Common myeloid progenitor, CD34-positive (primary cell): ENCODE measurements at places on chromosomes 3 and 15.

GRCh38 chr3:125594581-125595011 lies 701 bp downstream of the OSBPL11 start:
- DNase-seq = peak; percentile 47

DNA sequence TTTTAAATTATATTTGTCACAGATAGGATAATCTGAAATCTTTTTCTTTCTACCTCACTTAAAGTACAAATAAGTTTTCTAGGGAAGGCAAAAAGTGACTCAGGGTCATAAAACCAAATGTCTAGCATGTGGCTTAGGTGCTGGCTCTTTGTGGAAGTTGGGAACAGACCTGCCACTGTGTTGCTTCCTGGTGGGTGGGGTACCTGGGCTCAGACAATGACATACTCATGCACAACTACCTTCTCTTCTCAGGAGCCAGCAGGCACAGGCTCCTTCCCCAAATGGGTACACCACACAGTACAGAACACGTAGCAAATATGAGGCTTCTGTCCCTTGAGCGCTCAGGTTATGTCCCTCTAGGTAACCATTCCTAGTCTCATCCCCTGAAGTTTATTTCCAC lies 40.1 kb upstream of the MUC13 start:
- DNase-seq = no peak

GRCh38 chr3:127422663-127423375 lies 135.0 kb upstream of the PRR20G start:
- no peak for DNase-seq

- DNase-seq = peak; percentile 50
These were observed 22.5 kb downstream of the PLCL2 start for GRCh38 chr3:16907243-16907642.

GRCh38 chr3:32436816-32437189 lies 45.1 kb downstream of the CMTM7 start:
- DNase-seq = no peak

DNA sequence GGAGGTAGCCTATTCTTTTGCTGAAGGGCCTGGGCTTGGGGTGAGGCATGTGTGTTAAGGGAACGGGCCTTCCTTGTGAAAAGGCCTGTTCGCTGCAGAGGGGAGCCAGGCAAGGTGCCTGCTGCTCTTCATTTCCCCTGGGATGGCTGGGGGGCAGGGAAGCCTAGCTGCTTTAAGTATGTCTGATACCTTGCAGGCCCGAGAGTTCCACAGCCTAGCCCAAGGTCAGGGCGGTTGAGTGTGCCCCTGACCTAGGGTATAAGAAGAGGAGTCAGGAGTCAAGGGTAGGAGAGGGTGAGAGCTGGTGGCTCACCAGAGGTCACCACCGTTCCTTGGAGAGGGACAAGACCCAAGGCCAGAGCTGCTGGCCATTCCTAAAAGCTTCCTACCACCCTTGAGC lies 46.6 kb downstream of the UMPS start:
- DNase-seq = no peak

GRCh38 chr3:116445311-116445841 lies at the start of gene LSAMP:
Gene LSAMP (minus strand): TSS chr3:116445487.
- DNase-seq = no peak

GRCh38 chr15:89669941-89670340 lies 9.2 kb downstream of the PLIN1 start:
- DNase-seq = no peak

DNA sequence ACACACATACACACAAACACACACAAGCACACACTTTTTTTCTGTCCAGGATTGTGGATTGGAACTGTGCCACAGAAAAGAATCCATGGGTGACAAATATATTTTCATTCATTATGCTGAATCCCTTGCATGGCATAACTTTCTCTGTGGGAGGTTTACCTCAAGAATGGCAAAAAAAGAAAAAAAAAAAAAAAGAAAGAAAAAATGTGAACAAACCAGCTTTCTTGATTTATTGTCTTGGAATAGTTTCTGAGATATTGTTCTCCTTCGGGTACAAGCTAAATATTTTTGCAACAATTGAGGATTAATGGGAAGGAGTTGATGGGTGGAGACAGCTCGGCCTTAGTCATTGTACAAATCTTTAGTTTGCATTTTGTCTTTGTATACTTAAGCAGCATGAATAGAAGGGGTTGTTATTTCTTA lies 153.1 kb downstream of the GMNC start:
- DNase-seq = no peak

- DNase-seq = no peak
These were observed 80.3 kb upstream of the PRTG start for GRCh38 chr15:55823191-55823670.

- DNase-seq = no peak
These were observed 95.3 kb downstream of the DAPK2 start for GRCh38 chr15:63950911-63951481.

GRCh38 chr15:36449662-36450145 lies 129.7 kb upstream of the CDIN1 start:
- DNase-seq = no peak

DNA sequence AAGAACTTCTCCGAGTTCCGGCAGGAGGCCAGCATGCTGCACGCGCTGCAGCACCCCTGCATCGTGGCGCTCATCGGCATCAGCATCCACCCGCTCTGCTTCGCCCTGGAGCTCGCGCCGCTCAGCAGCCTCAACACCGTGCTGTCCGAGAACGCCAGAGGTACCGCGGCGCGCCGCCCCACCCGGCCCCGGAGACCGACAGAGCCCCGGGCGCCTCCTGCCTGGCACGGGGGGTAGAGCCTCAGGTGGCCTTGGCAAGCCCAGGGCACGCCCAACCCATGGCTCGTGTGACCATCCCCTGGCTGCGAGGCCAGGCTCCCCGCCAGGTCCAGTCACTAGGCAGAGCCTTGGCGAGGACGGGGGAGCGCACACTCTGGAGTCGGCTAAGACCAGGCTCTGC lies 134.1 kb downstream of the LRRK1 start:
- no peak for DNase-seq

GRCh38 chr15:56817321-56818080 lies 84.2 kb upstream of the ZNF280D start:
- peak; percentile 16 for DNase-seq

DNA sequence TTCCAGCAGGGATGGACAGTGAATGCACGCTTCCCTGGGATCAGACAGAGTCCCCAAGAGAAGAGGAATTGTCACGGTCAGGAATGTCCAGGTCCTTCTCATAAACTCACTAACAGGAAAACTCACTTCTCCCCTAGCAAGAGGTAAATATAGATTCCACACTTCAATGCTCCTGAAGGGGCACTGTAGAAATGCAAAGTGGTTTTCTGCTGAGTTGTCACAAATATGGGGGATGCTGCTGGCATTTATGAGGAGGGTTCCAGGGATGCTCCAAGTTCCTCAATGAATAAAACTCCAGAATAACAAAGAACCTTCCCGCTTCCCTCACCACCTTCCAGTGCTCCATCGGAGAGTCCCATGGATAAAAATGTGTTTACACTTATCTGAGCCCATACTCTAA lies 423.4 kb downstream of the MAGI1 start:
- no peak for DNase-seq

- peak; percentile 51 for DNase-seq
These were observed 19.4 kb downstream of the CMTM8 start for GRCh38 chr3:32257641-32258438.

DNA sequence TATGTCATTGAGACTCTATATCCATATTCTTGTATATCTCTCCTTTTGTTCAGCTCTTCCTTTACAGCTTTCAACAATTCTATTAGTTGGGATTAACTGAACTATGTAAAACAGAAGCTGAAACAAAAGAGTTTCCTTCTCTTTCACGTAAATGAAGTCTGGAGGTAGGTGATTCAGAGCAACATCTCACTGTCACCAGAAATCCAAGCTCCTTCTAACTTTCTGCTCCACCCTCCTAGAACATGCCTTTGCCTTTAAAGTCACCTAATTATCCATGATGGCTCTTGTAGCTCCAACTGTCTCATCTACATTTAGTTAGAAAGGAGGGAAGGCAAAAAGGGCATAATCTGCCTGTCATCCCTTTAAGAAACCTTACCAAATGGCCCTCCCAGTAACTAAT lies 458.2 kb upstream of the MDFIC2 start:
- no peak for DNase-seq

GRCh38 chr3:51082363-51082762 lies 302.7 kb upstream of the MANF start:
- DNase-seq = no peak

DNA sequence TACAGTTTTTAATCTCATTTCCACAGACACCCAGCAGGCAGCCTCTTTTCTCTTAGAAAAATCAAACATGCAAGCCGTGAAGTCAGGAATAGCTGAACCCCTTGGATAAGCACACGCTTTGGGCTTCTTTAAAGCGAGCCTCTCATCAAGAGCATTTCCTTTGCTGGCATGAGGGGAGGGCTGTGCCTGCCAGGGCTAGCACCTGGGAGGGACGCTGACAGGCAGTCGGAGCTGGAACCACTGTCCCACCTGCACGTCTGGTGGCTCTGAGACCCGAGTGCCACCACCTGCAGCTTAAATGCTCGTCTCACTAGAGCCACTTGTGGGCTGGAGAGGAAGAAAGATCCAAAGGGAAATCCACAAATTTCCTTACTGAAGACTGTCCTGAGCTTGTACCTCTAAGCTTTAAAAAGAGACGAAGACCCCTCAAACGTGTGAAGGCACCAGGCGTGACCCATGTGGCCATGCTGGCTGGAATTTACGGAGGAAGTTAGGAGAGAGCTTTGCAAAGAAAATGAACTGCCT lies 9.4 kb downstream of the MAP6D1 start:
- DNase-seq = no peak

DNA sequence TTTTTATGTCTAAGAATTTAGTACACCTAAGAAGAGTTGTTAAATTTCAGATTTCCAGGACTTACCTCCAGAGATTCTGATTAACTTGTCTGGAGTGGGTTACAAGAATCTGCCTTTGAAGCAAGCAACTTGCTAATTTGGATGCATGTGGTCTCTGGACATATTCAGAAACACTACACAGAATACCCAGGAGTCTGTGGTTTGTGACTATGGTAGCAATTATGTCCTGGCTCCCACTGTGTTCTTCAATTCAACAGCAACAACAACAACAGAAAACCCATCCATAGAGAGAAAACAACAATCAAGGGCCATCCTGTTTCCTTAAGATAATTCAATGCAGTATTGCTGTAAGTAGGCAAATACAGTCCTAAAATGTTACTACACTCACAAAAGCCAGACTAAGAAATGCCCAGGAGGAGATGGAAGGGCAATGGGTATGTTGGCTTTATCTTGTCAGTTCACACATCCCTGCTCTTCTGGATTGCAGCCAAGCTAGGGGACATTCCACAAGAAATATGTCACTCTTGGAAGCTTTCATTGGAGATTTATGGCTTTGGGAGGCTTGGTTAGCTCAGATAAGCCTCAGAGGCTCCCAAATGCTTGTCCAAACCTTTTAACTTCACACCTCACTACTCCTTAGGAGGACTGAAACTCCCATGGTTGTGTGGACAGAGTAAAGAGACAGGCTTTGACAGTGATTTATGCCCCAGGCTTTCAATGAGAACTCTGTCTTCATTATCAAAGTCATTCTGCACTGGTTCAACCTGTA lies 99.4 kb upstream of the MRPL3 start:
- peak; percentile 3 for DNase-seq
